Stimulated activated CD4-positive, alpha-beta T cell treated with anti-CD3 and anti-CD28 coated beads, Interleukin-12 subunit alpha, Interleukin-12 subunit beta, amount 100 ng/mL, for 48 hours (primary cell): ENCODE measurements at places on chromosomes 1 and 21.

- no peak for DNase-seq
Observed at GRCh38 chr1:6224718-6225117, 11.0 kb downstream of the ICMT start.

GRCh38 chr1:43452789-43453441 lies 816 bp downstream of the HYI start:
- no peak for DNase-seq

DNA sequence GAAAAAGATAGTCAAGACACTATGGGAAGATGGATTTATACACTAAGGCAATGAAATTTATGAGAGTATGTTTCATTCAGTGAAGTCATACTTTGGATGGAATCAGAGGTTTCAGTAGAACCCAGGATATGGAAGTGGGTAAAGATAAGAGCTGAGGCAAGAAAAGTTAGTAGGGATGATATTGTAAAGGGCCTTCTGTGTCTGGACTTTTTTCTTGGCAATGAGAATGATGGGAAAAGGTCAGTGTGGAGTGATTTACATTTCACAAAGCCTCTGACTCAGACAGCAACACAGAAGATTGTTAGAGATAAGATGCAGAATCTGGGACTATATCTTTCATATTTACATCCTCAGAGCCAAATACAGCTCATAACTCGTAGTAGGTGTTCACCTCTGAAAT lies 32.1 kb downstream of the SH3BGR start:
- DNase-seq, result no peak

GRCh38 chr1:168454211-168454815 lies 89.5 kb downstream of the XCL2 start:
- DNase-seq, result no peak

DNA sequence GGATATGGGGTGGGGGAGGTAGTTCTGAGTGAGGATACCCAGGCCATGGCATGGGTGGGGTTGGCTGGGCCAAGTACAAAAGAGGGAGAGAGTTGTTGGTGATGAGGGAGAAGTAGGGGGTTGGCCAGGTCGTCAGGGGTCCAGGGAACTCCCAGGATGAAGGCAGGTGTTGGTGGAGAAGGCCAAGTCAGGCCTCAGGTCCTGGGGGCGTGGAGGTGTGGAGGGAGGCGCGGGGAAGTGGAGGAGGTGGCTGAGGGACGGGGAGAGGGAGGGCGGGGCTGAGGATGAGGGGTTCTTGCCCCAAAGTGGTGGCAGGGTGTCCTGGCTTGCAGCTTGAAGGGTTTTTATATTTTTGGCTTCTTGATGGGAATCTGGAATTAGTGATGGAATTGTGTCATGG lies 61.1 kb downstream of the FOXO6 start:
- no peak for DNase-seq

DNA sequence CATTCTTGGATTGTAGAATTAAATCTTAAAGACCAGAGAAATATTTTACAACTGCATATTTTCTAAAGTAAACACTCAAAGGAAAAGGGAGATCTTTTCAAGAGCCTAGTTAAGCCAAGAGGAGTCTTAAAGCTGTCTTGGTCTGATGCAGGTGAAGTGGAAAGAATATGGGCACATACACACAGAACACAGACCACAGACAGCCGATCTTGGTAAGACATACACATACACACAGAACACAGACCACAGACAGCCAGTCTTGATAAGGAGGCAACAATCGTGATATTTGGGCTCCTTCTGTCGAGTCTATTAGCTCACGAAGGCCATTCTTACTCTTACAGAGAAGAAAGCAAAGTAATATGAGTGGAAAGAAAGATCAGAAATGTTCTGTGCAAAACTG lies 1153.9 kb upstream of the TMPRSS15 start:
- no peak for DNase-seq

GRCh38 chr21:46004168-46004861 lies 22.7 kb downstream of the COL6A1 start:
- no peak for DNase-seq

GRCh38 chr1:48794816-48795215 lies 18.1 kb upstream of the BEND5 start:
- DNase-seq, result no peak

DNA sequence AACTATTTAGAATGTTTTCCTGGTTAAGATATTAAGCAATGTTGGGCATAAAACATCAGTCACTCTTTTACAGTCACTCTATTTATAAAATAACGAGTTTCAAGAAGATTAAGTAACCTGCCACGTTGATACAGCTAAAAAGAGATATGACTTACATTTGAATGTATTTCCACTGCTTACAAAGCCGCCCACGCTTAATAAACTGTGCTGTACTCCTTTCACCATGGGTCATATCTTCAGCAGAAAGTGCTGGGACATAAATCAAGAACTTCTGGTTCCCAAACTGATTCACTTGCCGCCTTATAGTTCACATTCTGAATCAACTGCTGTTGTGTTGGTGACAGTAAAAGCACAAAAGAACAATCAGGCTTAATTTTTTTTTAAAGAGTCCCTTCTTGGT lies 666.7 kb downstream of the NCAM2 start:
- no peak for DNase-seq

DNA sequence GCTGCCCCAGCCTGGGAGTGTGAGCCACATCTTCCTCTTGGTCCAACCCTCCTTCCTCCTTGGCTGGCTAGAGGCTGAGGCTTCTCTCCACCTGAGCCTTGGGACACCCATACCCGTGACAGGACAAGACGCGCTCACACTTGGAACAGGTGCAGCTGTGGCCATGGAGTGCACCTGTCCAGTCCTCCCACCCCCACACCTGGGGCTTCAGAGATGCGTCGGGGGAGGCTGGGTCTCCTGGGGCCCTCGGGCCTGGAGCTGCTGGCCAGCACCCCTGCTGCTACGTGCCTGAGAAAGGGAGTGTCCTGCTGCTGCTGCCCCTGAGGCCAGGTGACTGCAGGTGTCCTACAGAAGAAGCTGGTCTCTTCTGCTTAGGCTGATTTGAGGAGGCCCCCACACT lies 37.0 kb upstream of the TMEM52 start:
- no peak for DNase-seq

DNA sequence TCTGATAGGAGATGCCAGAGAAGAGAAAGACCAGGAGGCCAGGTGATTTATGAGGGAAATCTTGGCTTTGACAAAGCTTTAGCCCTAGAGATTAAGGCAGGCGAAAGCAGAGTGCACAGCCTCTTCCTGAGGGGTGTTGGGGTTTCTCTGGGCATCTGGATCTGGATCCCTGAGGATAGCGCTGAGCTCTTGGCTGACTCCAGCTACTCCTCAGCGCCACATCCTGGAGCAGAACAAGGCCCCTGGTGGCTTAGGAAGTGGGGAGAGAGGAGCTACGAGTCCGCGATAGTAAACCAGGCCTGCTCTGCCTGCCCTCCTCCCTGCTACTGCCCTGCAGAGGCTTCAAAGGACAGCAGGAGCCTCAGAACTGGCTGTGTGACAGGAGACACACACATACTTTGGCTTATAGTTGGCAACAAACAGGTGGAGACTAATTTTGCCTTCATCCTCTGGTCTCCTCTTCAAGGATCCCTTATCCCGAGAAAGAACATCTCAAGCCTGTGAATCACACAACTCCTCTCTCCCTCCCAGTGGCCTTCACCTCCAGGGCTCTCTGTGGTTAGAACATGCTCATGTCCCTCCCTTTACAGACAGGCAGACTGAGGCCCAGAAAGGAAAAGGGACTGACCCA lies 66.9 kb downstream of the TRABD2B start:
- DNase-seq, result no peak

DNA sequence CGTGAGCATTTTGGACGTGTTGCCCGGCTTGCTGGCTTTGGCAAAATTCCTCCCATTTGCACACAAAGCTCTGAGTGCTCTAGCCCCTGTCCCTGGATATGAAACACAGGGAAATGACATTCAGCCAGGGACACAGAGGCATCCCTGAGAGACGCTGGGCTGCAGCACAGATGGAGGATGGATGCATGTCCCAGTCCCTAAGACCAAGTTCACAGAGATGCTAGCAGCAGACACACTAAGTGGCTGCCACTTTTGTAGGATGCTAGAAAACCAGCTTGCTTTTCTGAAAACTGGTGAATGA lies 12.5 kb downstream of the ACTRT2 start:
- DNase-seq, result no peak

DNA sequence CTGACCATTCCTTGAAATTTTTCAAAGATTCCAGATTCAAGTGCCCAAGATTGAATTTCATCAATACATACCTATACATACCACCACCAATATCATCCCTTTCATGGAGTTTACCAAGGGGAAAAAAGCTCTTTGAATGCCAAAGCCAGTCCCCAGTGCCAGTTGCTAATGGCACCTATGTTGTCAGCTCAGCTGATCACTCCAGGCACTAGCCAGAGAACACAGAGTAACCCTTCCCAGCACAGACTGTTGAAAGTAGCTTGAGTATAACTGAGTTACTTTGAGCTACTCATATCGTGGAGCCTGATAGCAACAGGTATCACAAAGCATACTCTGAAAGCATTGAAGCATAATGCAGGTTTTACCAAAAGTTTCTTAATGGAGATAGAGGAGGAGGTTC lies 133.9 kb upstream of the NFIA start:
- DNase-seq, result no peak

DNA sequence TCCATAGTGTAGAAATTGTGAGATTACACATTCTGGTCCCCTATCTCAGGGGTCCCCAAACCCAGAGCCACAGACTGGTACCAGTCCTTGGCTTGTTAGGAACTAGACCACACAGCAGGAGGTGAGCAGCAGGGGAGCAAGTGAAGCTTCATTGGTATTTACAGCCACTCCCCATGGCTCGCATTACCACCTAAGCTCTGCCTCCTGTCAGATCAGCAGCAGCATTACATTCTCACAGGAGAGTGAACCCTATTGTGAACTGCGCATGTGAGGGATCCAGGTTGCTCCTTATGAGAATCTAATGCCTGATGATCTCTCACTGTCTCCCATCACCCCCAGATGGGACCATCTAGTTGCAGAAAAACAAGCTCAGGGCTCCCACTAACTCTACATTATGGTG lies 229.7 kb upstream of the IRF2BP2 start:
- no peak for DNase-seq
